ENCODE measurements at places on chromosomes 12 and 14.

GRCh38 chr14:62654641-62655040 is 390.6 kb downstream of the KCNH5 start:
- no peak for DNase-seq

DNA sequence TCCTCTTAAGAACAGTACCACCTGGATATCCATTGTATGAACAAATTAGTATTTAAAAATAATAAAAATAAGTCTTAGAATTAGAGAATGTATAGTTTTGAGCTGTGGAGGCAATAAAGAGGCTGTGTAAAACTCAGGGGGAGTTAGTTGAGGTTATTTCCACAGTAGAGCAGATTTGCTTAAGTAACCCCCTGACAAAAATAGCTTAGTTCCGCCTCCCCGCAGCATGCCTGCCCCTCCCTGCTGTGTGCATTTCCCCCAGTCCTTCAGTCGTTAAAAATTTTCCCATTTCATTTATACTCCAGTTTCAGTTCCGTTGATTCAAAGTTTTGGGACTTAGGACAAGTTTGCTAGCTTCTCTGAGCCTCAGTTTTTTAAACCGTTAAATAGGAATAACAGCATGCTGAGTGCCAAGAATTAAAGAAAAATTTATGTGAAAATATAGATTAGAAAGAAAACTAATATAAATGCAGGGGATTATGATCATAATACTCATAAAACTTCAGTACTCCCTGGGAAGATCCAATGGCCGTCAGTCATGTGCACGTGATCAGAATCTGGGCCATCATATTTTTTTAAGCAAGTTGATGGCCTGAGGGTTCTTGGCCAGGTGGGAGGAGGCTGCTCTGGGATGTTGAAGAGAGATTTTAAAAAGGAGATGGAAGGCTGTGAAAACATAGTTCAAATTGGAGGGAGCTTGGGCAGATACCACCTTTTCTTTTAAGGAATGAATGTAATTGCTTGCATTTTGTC is 14.5 kb upstream of the SLC38A2 start:
- peak; percentile 85 for DNase-seq

GRCh38 chr12:127077262-127078045 is 1189.5 kb upstream of the TMEM132C start:
- no peak for DNase-seq

GRCh38 chr12:120713861-120714482 is 3.7 kb downstream of the UNC119B start:
- DNase-seq, result peak; percentile 72

GRCh38 chr12:51753980-51754675 is 94.4 kb downstream of the FIGNL2 start:
- no peak for DNase-seq

All from fibroblast of gingiva (primary cell).